T-helper 17 cell (primary cell): ENCODE measurements at places on chromosomes 3 and 15.

- no peak for DNase-seq
These were observed 219.6 kb downstream of the C3orf38 start for GRCh38 chr3:88369337-88369736.

DNA sequence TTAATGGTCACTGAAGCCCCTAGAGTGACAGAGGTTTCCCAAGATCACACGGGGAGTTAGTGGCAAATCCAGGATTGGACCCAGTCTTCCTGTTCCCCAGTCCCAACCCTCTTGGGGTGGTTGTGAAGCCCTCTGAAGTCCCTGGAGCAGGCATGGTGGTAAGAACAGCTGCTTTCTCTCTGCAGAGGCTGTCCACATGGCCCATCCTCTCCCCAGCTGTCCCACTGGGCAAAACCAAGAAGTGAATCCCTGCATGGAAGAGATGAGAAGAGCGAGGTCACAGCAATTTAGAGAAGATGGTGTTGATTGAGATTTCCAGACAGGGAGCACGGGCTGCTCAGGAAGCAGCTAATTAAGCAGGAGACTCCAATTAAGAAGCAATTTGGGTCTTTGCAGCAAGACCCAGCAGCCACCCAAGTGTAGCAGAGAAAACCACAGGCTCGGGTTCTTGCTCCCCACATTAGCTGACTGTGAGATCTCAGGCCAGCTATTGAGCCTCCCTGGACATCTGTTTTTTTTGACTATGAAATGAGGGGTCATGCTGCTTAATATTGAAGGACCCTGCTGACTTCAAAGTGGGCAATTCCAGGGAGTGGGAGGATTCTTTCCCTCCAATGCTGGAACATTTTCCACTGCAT, 14.8 kb upstream of the HDAC11 start:
- no peak for DNase-seq

DNA sequence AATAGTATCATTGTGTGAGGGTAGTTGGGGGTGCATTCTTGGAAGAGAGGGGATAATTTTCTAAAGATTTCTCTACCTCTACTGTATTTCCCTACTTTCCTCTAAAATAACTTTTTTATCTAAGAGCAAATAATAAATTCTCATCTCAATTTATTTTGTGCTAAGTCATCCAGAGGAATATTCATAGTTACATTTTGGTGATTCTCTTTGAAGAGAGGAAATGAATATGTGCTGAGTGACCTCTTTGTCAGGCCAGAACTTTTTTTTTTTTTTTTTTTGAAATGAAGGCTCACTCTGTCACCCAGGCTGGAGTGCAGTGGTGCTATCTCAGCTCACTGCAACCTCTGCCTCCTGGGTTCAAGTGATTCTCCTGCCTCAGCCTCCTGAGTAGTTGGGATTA, 15.1 kb upstream of the CCDC80 start:
- no peak for DNase-seq

- DNase-seq, result no peak
These were observed 50.6 kb downstream of the GMNC start for GRCh38 chr3:190811775-190812480.

DNA sequence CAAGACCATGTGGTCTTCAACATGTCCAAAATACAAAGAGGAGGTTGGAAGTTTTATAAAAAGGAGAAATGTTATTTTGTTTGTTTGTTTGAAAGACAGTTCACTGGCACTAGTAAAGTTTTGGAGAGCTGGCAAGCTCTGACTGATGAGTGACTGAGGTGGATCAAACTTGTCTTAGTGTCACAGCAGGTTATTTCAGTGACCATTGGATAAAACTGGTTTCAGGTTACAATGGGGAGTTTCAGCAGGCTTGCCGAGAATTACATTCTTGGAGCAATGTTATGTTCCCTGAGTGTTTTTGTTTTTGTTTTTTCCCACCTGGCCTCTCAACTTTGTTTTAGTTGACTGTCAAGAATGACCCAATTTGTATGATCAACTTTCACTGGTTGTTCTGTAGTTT, 414.5 kb upstream of the ARHGEF26 start:
- DNase-seq, result no peak

DNA sequence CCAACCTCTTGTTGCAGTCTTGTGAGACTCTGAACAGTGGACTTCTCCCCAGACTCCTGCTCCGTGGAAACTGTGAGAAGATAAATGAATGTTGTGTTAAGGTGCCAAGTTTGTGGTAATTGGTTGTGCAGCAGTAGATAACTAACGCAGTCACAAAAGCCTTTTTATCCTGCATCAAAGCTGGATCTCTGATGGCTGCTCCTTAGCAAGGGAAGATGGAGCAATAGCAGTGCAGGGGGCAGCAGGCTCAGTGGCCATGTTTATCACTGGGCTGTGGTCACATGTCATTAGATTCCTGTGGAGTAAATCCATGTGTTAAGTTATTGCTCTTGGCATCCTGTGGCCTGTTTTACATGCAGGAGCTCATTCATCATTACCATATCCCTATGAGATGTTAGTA, 13.5 kb downstream of the CMTM7 start:
- no peak for DNase-seq

GRCh38 chr3:28651159-28651558, 302.5 kb upstream of the AZI2 start:
- DNase-seq, result no peak

GRCh38 chr3:3553236-3553635, 246.0 kb upstream of the LRRN1 start:
- no peak for DNase-seq

- no peak for DNase-seq
These were observed 438.5 kb upstream of the RGMA start for GRCh38 chr15:93527374-93528050.

- DNase-seq, result no peak
These were observed 101.9 kb upstream of the CACNA2D3 start for GRCh38 chr3:54020436-54020835.

DNA sequence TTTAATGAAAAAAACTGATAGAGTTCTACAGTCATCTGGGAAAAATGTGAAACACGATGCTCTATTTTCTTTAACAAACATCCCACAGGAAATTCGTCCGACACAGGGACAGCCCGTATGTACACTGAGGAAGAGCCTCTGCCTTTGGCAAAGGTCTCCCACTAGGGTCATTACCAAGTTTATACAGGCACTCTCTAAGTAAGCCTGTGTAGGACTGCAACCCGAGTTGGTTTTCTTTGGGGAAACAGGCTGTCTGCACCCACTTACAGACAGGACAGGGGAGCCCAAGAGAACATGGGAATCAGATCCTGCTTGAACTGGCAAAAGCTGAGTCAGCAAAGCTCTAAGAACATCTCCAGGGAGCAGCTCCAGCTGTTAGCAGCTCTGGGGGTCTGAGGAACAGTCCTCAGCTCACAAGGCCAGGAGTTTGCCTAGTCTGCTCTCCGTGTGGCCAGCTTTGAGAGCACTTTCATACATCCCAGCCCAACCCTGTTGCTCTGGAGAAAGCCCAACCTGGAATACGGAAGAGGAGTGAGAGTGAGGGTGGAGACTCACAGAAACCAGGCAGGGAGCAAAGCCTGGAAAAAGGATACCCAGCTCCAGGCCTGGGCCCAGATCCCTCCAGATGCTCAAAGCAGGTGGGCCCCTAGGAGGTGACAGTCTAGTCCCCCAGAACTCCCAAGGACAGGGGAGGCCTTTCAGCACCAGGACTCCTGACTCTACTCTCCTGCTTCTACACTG, 1.9 kb downstream of the TBC1D2B start:
- DNase-seq, result no peak

- DNase-seq, result no peak
These were observed 379.7 kb downstream of the NAALADL2 start for GRCh38 chr3:175238801-175239200.

GRCh38 chr3:26731843-26732242, 109.3 kb downstream of the LRRC3B start:
- no peak for DNase-seq

- no peak for DNase-seq
These were observed 46.1 kb downstream of the LRRC3B start for GRCh38 chr3:26668696-26669095.

DNA sequence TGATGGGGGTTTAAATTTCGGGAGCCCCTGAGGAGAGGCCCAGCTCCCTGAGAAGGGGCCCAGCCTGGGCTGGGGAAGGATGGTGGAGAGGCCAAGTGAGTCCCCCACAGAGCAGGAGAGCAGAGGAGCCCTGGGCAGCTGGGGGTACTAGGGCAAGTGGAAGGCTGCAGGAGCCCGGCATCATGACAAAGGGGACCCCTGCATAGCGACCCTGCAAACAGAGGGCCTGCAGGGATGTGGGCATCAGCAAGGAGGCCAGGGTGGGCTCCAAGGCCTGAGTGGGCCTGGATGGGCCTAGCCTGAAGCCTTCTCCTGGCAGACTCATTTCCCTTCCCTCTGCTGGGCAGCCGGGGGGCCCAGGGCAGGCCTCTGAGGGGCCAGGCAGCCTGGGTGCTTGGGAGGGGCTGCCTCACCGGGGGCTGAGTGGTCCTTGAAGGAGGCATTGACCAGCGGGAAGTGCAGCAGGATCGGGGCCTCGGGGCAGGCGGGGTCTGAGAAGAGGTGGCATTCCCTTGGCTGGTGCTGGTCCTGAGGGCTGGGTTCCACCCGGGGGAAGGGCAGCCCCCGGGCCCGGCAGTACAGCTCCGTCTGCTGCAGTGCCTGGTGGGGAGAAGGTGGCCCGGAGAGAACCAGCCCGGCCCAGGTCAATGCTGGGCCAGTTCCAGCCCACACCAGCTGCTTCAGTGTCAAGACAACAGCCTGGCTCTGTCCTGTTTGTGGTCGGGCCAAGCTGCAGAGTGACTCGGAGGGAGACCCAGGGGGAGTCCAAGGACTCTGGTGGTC, 24.7 kb downstream of the PLA2G4D start:
- no peak for DNase-seq

GRCh38 chr3:120326784-120327183, 22.4 kb downstream of the LRRC58 start:
- DNase-seq, result no peak

DNA sequence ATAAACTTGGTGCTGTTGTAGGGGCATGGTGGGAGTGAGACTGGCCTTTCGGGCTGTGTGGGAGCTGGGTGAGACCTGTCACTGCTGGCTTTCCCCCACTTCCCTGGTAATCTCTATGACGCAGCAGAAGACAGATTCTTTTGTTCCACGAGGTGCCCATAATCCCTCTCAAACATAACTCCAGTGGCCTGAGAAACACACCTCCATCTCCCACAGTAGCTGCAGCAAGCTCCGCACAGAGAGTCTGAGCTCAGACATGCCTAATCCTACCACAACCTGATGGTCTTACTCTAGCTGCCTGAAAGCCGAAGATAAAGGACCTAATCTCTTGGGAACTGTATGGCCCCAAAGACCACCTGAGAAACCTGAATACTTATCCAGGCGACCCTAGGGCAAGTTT, 225.6 kb upstream of the CRBN start:
- DNase-seq, result no peak

- DNase-seq, result no peak
These were observed 16.0 kb downstream of the TM2D3 start for GRCh38 chr15:101635944-101636727.

DNA sequence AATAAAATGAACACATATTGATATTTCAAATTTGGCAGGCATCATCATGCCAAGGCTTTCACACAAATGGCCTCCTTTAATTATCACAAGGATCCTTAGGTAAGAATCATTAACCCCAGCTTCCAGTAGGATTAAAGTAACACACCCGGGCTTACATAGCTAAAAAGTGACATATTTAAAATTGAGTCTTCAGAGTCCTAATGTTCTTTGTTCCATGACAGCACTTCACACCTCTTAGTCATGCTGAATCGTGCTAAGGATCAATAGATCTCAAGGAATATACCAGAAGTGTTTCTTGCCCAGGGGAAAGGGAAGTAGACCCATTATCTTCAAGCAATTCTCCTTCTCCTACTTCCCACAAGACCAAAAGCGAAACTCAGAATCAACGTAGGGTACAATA, 76.6 kb upstream of the SOX2 start:
- no peak for DNase-seq

GRCh38 chr15:25719101-25719985, 143.8 kb downstream of the ATP10A start:
- no peak for DNase-seq

DNA sequence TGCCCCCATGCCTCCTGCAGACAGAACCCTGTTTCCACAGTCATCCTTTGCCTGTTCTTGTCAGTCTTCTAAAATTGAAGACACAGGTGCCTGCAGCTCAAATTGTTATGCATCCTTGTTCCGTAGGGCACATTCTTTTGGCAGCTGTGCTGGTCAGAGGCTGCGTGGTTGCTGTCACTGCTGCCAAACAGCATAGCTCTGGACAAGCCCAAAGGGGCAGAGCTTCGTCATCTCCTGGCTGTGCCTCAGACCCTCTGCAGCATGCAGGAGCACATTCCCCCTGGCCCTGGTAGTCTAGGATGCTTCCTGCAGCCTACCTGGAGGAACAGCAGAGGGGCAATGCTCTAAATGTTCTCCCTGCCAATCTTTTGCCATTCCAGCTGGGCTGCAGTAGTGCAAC, 2.1 kb upstream of the FBXL22 start:
- DNase-seq, result no peak

GRCh38 chr3:105793040-105793439, 75.8 kb downstream of the CBLB start:
- DNase-seq, result no peak

DNA sequence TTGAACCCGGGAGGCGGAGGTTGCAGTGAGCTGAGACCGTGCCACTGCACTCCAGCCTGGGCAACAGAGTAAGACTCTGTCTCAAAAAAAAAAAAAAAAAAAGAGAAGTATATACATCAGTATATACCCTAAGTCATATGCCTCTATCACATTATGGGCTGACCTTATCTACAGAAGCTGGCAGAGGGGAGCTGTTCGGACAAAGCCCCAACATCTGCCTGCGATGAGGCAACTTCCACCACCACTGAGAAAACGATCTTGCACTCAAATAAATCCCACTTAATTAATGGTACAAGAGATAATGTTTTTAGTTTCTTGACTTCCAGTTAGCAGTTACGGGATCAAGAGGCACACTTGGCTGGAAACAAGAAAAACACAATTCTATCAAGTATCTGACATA, 2.2 kb downstream of the GLT8D1 start:
- DNase-seq, result no peak

- no peak for DNase-seq
These were observed 659.3 kb downstream of the ROBO2 start for GRCh38 chr3:77699125-77699691.

GRCh38 chr3:5122741-5123706, 932 bp downstream of the ARL8B start:
- DNase-seq, result peak; percentile 13

DNA sequence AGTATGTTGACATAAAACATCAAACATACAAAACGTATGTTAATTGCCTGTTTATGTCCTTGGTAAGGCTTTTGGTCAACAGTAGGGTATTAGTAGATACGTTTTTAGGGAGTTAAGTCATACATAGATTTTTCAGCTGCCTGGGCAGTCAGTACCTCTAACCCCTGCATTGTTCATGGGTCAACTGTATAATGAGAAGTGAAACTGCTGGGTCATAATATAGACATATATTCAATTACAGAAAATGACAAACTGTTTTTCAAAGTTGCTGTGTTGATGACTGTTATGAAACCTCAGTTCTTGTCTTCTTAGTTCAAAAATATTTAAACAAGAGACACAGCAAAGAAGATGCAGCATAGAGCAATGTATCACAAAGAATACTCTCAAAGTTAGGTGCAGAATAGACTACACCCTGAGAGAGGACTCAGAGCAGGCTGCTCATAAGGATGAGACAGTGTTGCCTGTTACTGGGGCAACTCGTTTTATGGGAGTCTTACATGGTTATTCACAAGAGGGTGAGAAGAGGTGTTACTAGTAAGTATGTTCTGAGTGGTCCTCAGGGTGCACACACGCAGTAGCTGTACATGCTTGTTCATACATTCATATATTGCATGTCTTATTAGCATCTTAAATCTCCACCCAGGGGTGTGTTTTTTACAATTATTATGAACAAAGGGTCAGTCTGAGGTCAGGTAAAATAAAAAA, 53.1 kb upstream of the ADAMTS17 start:
- DNase-seq, result no peak
